ENCODE measurements at places on chromosomes 12 and 14.

DNA sequence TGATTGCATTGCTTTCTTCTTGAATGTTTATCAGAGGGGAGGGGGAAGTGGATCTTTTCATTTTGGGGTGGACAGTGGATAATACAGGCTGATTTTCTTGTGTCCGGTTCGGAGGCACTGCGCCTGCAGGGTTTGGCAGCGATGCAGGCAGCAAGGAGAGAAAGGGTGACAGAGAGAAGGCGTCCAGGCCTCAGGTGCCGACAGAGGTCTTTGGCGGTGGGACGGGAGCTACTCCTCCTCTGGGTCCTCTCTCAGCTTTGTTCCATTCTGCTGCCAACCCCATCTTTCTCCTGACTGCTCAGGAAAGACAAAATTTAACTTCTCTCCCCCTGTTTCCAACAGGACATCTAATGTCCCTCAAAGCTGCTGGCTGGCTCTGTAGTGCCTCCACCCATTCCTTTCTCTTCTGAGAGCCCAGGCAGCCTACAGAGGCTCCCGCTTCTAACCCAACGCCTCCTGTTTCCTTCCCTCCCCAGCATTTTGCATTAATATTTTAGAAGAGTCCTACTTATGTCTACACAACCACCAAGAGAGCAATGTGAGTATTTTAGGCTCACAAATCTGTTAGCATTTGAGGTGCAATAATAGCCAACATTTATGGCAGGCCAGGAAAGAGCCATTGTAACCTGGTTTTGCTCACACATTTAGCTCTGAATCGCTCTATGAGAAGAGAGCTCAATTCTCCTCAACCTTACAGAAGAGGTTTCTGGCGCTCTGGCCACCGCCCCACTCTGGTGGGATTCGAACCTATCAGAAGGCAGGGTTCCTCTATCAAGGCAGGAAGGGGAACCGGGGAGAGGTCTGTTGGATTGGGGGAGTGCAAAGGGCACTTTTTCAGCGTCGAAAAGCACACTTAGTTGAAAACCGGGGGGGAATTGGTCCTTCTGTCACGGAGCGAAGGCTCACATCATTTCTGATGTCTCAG, 7.1 kb upstream of the TBX5 start:
- no peak for DNase-seq

DNA sequence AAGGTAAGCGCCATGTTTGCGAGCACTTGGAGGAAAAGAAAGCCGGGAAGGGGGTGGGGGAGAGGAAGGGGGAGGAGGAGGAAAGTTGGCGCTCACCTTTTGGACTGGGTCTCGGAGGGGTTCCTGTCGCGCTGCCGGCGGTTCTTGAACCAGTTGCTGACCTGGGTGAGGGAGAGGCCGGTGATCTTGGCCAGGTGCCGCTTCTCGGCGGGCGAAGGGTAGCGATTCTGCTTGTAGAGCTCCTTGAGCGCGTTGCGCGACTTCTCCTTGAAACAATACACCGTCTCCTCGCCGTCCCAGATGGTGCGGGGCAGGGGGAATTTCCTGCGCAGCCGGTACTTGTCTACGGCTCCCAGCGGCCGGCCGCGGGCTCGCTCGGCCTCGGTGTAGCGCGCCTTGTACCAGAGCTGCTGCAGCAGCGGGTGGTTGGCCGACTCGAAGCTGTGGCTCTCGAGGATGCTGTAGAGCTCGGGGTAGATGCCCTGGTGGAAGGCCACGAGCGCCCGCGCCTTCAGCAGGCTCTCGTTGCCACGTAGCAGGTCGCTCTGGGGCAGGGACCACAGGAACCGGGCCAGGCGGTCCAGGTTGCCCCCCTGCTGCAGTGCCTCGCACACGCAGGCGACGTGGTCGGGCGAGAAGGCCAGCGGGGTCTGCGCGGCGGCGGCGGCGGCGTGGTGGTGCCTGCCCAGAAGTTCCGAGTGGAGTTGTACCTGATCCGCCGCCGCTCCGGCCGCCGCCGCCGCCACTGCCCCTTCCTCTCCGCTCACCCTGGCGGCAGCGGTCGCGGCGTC, 840 bp downstream of the SIX4 start:
- peak; percentile 46 for DNase-seq

DNA sequence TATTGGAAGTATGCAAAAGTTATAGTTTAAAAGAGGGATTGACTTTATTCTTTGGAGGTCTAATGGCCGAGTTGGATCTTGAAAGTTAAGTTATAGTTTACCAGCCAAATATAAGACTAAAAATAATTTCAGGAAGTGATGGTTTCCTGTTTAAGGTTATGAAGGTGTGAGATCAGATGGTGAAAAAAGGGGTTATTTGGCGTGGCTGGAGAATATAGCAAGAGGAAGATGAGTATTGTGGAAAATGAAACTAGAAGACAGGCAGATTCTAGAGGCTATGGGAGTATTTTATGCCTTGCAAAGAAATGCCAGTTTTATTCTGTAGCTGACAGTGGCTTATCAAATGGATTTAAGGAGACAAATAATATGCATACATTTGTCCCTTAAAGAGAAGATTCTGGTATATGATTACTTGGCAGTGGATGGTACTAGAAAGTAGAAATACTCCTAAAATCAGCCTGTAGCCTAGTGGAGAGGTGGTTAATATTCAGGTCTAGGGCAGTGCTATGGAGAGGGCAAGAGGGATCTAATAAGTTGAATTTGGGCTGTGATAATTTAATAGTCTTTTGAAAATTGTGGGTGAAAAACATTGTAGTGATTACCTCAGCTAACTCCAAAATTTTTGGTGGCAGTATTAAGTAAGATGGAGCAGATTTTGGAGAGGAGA, 1091.8 kb upstream of the ATXN7L3B start:
- no peak for DNase-seq

DNA sequence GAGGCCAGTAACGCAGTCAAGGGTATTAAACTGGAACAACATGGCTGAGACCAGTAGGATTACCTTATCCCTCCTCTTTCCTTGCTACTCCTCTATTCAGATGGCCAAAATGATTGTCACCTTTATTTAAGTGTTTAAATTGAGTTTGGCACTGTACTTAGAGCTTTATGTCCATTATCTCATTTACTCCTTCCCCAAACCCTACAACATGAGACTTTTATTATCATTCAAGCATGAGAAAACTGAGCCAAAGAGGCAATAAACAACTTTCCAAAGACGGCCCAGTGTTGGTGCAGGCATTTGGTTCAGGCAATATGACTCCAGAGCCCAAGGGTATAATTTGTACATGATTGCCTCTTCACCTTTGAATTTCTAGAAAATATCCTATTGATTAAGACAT, 370.9 kb upstream of the KITLG start:
- DNase-seq, result no peak

DNA sequence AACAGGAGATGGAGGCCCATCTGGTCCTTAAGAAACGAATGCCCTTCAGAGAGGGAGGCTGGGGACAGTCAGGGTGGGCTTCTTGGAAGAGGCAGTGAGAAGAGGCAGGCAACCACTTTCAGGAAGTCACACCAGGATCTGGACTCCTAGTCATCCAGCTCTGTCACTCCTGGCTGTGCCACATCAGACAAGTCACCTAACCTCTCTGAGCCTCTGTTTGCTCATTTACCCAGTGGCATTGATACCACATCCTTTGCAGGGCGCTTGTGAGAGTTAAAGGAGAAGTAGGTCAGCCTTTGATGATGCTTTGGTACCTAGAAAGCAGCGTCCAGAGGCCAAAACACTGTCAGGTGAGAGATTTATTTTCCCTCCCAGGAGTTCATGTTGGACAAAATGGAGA, 11.1 kb downstream of the CCDC197 start:
- no peak for DNase-seq

- DNase-seq, result no peak
Observed at GRCh38 chr14:52850451-52850909, 59.1 kb upstream of the GNPNAT1 start.

DNA sequence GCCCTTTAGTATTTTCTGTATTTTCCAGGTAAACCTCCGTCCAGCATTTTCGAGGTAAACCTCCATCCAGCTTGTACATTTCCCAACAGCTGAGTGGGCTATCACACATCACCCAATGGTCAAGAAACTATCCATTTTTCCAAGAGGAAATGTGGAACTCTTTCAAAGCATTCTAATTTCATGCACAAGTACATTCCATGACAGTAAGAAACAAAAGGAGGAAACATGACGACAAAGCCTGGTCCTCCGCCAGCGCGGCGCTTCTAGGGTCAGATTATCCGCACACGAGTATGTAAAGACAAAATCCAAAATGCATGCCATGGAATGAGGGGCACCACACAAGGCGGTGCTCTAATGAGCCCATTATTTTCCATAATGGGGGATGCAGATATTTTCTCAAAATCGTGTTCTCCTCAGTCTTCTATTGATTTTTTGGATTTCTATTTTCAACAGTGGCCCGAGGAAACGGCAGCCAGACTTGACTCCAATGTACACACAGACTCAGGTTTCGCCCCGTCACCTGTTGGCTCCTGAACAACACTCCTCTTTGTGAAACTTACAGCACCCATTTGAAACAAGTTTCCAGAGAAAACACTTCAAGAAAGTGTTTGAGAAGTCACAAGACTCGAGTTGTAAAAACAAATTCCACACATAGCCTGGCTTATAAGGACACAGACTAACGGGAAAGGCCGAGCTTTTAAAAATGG, 107.4 kb downstream of the PRICKLE1 start:
- DNase-seq, result no peak

DNA sequence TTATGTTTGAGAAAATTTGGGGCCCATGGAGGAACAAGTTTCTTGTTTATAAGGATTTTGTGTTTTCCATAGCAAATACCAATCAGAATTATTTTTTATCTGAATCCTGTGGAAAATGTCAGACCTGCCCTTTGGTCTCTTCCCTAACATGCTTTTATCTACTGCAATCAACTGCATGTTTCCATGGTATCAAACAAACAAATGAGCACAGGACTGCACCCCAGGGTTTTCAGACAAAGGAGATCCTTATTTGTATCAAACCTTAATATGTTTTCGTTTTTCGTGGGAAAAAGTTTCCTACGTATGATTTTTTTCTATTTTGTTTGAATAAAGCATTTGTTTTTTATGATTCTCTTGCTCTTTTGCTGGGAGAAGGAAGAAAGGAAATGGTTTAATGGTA, 91.1 kb downstream of the GPR135 start:
- no peak for DNase-seq

- DNase-seq, result no peak
Observed at GRCh38 chr12:132641811-132642650, 23.5 kb downstream of the P2RX2 start.

- no peak for DNase-seq
Observed at GRCh38 chr12:104870797-104871196, 87.3 kb downstream of the SLC41A2 start.

- no peak for DNase-seq
Observed at GRCh38 chr14:95374239-95374997, 54.7 kb upstream of the CLMN start.

DNA sequence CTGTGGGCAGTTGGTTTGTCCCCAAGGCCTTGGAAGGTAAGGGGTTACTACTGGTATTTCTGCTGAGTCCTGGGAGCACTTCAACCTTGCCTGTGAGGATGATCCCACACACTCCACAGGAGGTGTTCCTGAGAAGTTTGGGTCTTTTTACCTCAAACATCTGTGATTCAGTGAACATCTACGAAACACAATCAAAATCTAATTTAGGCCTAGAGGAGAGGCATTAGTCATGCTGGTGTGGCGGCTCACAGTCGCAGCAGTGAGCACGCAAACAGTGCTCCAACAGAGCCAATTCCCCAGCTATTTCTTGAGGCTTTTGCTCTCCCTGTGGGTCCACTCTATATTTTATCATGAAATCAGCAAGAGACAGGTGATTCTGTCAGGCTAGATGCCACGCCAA, 107.6 kb downstream of the APAF1 start:
- DNase-seq, result no peak

DNA sequence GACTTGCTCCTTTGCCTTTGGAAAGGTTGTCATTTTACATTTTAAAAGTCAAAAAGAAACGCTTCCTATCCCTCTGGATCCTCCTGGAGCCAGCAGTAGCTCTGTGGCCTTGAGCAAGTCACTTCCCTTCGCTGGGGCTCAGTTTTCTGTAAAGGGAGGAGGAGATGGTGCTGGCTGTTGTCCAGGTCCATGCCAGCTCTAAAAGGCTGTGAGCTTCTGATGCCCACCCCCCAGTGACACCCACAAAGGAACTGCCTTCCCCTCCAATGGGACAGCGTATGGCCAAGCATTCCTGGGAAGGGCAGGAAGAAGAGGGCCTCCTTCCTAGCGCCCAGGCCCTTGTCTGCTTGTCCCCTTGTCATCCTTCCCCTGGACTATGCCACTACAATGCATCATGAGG, 81.5 kb downstream of the NTF3 start:
- DNase-seq, result no peak

DNA sequence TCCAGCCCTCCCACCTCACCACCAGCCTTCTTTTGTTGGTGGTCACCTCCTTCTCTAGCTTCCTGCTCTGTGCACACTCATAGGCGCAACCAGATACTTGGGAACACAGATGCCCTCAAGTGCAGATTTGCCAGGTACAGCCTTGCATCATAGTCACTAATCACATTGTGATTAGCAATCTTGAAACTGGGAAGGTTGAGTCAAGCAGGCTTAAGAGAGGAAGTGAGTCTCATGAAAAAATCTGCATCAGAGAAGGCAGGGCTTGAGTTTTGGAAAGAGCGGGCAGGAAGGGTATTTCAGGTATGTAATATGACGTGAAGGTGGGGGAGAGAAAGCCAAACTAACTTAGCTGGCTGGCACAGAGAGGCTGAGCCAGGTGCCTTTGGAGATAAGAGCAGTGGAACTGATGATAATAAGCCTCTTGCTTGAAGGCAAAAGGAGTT, 2.7 kb upstream of the RABGGTA start:
- DNase-seq, result no peak

GRCh38 chr12:94575024-94575423, 75.3 kb downstream of the TMCC3 start:
- DNase-seq, result no peak

- DNase-seq, result no peak
Observed at GRCh38 chr12:67989184-67989920, at the start of gene IFNG-AS1. Gene IFNG-AS1, plus strand, starts transcription at chr12:67989447.

- DNase-seq, result peak; percentile 66
Observed at GRCh38 chr12:107027636-107028053, 40.7 kb upstream of the MTERF2 start.

DNA sequence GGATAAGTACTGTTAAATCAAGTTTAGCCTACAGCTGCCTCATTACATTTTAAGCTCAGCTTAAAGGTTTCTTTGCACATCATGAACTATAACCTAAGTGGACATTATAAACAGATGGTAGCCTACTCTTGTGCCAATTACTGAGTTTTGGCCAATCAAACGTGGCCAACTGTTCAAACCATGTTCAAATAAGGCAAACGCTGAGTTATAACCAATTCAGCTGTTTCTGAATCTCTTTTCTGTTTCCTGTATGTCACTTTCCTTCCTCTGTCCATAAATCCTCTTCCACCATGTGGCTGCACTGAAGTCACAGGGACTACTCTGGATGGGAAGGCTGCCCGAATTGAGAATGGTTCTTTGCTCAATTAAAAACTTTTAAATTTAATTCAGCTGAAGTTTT, 98.4 kb downstream of the BCAT1 start:
- DNase-seq, result no peak

GRCh38 chr14:76133103-76133502, 18.6 kb upstream of the GPATCH2L start:
- peak; percentile 9 for DNase-seq

DNA sequence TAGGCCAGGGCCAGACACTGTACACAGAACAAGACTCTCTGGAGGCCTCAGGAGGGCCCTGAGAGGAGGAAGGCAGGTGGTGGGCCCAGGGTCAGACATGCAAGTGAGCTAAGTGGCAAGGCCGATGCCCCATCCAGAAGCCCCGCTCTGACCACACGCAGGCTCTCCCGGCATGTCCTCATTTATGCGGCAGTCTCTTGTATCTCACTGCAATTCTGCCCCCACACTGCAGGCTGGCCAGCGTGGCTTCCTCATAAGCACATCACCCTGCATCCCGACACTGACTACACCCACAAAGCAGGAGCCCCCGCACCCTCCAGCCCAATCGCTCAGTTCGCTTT, 17.5 kb downstream of the SSH1 start:
- no peak for DNase-seq

- DNase-seq, result no peak
Observed at GRCh38 chr14:101062065-101062450, 158.5 kb upstream of the RTL1 start.
